ENCODE measurements at places on chromosomes 3 and 15.

- peak; percentile 44 for DNase-seq
Measured at GRCh38 chr3:64489361-64490044, 198.3 kb downstream of the ADAMTS9 start.

- DNase-seq: no peak
Measured at GRCh38 chr15:100889385-100890050, 9.9 kb downstream of the ALDH1A3 start.

DNA sequence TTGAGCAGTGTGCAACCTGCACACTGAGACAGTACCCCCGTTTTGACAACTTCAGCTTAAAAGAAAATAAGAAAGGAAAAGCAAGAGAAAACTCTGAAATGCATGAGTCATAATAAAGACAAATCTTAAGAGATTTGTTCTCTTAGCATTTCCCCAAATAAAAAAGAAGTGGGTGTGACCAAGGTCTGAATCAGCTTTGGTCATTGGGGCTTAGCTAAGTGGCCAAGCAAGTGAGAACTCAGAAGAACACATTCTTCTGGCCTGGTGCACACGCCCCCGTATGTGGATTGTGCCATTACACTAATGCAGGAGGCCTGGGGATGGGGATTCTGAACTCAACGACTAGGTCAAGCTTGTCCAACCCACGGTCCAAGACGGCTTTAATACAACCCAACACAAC is 56.9 kb upstream of the PDZRN3 start:
- no peak for DNase-seq

DNA sequence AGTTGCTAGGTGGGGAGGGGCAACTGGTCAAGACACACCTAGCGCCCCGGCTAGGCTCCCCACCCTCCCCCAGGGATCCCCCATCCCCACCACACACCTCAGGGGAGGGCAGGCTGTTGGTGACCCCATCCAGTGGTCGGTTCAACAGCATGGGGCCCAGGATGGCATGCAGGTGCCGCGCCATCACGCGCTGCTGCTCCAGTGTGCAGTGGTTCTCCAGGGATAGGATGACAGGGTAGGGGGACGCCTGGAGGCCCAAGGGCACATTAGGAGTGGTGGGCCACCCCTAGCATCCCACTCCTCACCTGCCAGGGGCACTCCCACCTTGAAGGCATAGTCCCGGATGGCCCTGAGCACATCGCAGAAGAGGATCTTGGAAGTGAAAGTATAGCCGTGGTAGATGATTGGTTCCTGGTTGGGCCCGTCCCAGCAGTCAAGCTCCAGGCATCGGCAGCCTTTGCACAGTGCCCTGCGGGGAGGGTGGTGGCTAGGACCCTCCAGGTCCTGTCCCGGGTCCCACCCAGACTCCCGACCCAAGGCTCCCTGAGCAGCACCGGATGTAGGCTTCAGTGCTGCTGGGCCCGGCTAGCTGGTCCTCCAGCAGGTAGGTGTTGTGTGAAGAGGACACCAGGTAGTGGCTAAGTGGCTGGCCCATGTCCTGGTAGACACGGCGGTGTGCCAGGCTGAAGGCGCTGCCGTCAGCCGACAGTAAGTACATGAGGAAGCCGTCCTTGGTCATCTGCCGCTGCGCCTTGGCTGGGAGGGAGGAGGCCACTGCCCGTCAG is 19.4 kb downstream of the VILL start:
- no peak for DNase-seq

DNA sequence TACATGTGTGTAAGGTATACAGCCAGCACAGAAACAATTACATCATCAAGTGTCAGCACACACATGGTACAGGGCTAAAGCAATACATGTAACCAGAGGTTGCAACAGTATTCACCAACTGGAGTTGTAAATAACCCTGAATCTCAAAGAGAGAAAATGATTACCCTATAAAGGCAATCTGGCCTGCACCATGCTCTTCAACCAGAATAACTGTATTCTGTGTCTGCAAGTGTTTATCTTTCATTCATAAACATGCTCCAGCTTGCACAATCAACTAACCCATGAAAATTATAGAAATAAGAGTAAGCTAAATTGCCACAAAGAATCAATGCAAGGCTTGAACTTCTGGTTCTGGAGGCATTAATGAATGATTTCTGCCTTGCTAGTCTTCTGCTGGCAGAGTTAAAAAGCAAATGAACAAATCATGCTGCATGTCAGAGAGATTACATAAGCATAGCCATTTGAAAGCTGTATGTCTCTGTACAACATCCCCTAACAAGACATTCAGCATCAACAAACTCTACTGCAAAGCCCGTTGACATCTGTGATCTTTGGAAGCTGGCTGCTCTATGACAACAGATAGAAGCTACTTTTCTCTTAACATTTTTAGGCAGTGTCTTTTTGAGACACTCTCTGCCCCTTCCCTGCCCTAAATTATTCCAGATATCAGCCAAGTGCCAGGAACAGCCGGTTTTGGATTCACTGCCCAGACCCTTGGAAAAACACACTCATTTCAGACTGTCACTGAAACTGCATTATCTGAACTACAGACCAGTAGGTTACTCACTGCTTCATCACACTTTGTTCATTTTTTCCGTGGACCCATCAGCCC is 871.0 kb downstream of the OTOL1 start:
- no peak for DNase-seq
